ENCODE measurements at places on chromosomes 12 and 14.

- DNase-seq: no peak
These were observed 341.0 kb downstream of the ZFP36L1 start for GRCh38 chr14:68451696-68452373.

DNA sequence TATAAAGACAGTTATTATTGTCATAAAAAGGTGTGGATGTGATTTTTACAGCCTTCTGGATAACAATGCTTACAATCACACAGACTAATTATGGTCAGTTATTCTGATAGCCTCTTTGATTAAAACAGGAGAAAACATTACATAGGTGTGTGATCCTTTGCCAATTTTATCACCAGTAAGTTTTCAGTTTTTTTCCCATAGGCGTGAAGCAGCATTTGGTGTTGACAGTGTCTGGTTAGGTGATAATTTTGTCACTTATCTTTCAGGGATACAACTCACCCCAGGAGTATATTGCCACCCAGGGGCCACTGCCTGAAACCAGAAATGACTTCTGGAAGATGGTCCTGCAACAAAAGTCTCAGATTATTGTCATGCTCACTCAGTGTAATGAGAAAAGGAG lies 208.8 kb downstream of the EPS8 start:
- DNase-seq: no peak

- no peak for DNase-seq
These were observed 3.1 kb upstream of the CHPT1 start for GRCh38 chr12:101694297-101694848.

DNA sequence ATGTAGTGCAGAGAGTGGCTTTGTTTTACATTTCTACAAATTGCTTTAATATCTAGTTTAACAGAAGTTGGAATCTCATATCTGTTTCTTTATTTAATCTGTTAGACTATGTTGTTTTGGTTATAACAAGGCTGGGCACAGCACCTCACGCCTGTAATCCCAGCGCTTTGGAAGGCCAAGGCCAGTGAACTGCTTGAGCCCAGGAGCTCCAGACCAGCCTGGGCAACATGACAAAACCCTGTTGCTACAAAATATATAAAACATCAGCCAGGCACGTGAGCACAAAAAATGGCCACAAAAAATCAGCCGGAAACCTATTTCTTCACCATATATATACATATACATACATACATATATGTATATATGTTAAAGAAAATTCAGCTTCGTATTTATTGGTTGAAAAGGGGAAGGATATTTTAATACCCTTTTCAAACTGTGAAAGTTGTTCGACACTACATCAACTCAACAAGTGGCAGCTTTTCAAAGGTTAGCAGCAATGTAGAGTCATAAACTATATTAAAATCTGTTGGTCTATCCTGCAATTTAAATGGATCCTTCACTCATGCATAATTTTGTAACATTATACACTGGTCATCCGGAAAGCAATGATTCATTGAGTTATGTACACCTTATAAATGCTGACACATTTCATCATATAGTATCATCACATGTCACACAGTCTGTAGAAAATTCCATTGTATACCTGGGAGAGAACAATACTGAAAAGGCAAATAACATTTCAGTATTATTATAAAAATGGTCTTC lies 7.1 kb downstream of the NR2C1 start:
- DNase-seq: no peak

DNA sequence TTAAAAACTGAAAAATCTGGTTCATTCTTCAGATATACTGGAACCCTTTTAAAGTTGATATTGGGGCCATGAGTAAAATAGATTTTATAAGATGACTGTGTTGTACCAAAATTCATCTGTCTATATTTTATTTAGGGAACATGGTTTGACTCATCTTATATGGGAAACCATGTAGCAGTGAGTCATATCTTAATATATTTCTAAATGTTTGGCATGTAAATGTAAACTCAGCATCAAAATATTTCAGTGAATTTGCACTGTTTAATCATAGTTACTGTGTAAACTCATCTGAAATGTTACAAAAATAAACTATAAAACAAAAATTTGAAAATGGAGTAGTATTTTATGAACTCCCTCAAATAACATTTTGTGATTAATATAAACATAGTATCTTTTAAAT lies 14.2 kb downstream of the PTGER2 start:
- no peak for DNase-seq

DNA sequence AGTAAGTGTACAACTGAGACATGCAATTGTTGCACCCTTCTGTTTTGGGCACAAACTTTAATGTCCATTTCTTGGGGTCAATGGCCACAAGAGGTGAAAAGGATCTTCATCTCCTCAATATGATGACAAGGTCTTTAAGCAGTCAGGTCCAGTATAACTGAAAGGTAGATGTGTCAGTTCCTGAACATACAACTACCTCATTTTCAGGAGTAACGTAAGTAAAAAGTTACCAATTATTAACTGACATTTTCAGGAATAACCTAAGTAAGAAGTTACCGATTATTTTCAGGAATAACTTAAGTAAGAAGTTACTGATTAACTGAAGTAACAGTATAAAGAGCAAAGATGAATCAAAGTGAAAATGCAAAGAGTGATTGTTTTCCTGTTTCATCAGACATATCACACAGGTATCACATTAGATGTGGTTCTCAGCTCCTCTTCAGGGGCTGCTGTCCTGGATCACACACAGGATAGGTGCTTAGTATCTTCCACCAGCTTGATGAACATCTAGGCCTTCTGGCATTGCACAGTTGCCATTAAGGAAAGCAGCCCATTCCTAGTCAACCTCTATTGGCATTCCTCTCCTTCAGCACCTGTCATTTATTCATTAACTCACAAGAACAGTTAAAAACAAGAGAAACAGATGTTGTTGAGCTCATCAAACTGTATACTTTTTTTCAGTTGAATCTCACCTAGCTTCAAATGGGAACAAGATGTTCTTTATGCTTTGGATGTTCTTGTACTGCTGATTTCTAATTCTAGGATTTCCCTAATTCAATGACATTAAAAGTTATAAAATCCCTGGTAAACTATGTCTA lies 200.0 kb downstream of the FOXG1 start:
- no peak for DNase-seq

DNA sequence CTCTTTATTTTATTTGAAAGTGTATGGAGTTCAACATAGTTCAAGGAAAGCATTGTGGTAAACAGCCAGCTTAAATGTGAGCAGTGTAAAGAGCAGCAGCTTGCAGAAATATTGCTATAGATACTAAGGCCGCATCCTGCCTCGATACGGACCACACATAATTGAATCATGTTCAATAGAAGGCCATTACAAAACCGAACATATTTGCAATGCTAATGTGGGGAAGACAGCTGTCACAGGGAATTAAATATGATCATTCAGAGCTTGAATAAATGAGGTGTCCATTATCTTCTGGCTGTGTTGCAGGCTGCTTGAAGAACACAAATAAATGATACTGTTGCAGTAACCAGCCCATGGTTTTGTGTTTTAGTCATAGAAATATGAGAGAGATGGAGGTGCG lies 173.2 kb downstream of the BRMS1L start:
- DNase-seq: no peak

DNA sequence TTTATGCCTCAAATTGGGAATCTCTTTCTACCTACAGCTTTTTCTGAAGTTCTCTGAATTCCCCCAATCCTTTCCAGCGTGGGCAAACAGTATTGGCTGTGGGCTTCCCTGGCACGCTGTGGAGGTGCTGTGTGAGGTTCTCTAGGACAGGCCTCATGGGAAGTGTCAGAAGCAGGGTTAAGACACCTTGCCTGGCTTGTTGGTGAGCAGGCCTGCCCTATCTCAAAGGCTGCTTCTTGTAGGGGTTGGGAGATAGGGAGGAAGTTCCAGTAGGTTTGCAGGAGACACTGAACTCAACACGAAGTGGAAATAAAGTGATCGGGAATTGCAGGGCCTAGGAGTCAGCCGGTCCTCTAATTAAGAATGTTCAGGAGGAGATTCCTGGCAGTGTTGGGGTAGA lies 30.0 kb upstream of the DCD start:
- DNase-seq: no peak

- DNase-seq: no peak
These were observed 243.3 kb upstream of the FKBP4 start for GRCh38 chr12:2551412-2551900.

GRCh38 chr12:54207539-54208294 lies 18.9 kb upstream of the SMUG1 start:
- DNase-seq: peak; percentile 17

DNA sequence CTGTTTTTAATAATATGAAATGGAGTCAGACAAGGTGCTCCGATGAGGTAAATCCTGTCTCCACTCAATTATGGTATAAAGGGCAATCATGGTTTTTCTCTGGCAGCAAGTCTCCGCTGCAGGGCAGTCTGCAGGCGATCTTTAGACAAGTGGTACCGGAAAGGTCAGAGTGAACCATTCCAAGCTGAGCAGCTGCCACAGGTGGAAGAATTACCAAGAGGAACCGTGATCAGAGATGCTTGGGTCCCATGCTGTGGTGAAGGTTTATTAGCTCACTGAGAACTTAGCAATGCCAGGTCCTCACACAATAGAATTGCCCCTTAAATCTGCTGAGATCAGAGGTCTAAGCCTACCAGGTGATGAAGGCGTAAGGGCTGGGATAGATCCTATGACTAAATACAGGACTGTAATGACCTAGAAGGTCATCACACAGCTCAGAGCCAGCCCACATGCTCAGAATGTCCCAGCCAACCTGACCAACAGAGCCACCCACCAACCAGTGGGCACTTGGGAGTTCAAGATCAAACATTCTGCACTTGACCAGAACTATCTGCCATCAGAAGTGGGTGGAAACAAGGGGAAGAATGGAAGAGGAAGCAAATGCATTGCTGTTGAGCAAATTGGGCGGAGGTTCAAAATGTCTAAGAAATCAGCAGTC lies 175.2 kb upstream of the BCL2L14 start:
- no peak for DNase-seq

DNA sequence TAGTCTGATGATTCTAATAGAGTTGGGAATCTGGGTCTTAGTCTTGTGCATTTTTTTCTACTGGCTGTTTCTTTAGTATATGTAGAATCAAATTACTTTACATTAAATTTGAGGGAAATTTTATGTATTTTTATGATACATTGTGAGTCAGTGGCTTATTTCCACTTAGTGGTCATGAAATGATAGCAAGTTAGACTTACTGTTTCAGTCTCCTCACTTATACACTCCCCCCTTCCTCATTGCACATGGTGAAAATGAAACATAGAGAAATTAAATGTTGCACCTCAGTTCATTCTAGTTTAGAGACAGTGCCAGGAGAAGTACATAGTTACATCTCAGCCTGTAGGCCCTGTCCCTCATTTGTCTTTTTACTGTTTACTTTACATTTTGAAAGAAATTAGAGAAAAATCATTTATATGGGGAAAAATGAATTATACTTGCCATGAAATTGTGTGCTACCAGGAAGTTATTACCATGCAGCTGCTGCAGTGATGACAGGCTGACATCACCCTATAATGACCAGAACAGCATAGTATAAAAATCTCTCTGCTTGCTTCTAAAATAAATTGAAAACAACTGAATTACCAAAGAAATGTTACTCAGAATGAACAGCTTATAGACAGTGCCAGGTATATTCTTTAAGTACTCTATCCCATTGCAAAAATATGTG lies 113.2 kb downstream of the TRMT5 start:
- no peak for DNase-seq

GRCh38 chr12:54479421-54479820 lies 6.0 kb upstream of the GTSF1 start:
- DNase-seq: no peak

DNA sequence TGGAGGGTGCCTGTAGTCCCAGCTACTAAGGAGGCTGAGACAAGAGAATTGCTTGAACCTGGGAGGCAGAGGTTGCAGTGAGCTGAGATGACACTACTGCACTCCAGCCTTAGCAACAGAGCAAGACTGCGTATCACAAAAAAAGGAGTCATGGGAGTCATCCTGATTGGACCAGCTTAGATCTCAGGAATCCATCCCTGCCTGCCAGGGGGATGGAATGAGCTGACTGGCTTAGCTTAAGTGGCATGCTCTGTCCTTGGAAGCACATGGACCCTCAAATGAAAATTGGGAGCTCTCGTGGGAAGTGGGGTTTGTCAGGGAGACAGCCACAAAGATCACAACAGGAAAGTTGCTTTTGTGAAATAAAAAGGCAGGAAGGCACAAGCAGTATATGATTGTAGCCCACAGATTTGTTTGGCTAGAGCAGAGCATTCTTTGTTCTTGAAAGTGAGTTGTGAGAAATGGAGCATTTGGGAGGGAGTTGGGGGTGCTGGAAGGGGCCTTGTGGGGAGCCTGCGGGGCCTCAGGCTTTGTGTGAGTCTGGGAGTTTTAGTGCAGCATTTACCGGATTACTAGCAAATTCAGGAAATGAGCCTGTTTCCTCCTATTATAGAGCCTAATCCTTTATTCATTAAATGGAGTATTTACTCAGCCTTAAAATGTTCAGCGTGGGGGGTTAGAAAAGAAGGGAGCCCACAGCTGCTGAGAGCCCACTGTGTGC lies 30.7 kb downstream of the DGLUCY start:
- DNase-seq: no peak

GRCh38 chr14:61342486-61342885 lies 21.1 kb downstream of the PRKCH start:
- DNase-seq: no peak

GRCh38 chr12:92434607-92435025 lies 268.2 kb upstream of the PLEKHG7 start:
- no peak for DNase-seq

DNA sequence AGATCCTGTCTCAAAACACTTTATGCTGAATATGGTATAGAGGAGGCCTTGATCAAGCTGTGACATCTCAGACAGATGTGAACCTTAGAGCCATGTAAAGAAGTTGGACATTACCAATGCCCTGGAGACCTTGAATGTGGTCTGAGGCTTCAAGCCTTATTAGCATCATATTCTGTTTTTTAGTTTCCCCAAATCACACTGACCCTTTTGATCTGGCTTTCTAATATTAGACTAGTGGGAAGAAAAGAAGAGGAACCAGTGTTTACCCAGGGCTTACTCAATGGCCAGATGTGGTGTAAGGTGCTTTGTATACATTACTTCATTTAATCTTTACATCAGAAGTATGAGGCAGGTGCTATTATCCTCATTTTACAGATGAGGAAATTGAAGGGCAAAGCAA lies 10.6 kb upstream of the TBPL2 start:
- DNase-seq: no peak

- no peak for DNase-seq
These were observed 1311.5 kb downstream of the TMEM121 start for GRCh38 chr14:106837870-106838269.

DNA sequence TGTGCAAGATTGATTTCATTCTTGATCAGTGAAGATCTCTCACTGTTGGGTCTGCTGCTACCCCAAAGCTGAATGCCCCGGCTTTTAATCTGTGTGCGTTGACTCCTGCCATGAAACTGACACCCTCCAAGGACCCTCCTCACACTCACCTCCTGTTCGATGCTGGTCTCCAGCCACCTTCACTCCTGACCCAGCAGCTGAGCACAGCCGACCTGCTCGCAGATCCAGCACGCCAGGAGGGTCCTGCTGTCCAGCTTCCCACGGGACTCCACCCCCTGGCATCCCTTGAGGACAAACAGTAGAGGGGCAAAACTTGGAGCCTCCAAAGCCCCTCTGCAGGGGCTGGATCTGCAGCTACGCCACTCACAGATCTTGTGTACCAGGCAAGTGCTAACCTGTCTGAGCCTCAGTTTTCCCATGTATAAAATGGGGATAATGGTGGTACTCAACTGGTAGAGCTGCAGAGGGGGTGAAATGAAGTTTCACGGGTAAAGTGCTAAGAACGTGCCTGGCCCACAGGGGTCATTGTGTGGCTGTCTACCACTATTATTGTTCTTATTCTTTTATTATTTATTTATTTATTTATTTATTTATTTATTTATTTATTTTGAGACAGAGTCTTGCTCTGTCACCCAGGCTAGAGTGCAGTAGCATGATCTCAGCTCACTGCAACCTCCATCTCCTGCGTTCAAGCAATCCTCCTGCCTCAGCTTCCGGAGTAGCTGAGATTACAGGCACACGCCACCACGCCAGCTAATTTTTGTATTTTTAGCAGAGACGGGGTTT lies 178.0 kb downstream of the PHETA1 start:
- DNase-seq: no peak

All from SHP77 treated with DMSO at 0.1 percent for 48 hours (cell line).